ENCODE measurements at places on chromosomes 6 and 20.
A peak's percentile ranks its signal among the peaks of the same experiment; 100 is the strongest.

DNA sequence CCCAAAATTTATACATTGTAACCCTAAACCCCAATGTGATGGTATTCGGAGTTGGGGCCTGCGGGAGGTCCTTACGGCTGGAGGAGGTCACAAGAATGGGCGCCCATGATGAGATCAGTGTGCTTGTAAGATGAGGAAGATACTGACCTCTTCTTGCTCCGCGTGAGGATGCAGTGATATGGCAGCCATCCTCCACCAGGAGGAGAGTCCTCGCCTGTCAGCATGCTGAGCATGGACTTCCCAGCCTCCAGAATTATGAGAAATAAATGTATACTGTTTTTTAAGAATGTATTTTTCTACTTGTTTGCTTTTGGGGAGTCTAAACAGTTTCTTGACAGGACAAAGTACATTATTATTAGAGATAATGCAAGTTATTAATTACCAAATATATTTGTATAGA is 8.7 kb upstream of the SYNDIG1 start:
- DNase-seq: no peak

GRCh38 chr20:461254-462198 is 807 bp downstream of the TBC1D20 start:
- DNase-seq: peak; percentile 49

- DNase-seq: no peak
These were observed 41.3 kb upstream of the SLC22A16 start for GRCh38 chr6:110517601-110518281.

DNA sequence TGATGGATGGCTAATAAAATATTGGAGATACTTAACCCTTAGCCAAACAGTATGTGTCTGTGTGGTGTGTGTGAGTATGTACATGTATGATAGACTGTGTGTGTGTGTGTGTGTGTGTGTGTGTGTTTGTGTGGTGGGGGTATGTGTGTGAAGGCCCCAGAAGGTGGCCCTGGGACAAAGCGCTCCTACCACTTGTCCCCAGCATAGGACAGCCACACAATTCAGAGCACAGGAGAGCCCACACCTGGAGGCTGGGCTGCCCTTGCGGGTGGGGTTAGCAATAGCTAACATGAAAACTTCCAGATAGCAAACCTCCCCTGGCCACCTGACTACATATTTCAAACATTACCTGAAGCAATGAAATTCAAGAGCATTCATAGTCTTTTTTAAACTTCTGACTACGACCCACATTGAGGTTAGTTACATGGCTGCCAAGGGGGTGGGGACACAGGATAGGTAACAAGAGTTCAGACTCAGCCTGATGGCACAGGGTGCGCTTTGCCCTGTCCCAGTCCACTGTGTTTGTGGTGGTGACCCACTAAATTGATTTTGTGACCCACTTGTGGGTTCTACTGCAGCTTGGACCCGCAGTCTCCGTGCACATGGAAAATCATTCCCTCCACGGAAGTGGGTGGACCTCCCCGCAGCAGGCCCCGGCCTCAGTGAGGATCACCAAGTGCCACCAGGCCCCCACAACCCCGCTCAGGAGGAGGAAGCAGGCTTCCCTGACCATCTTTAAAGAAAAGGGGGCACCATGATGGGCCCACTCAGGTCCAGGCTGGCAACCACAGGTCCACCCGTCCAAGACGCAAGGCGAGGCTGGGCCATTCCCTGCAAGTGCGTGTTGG is 34.8 kb downstream of the ZC3H12D start:
- DNase-seq: no peak

- DNase-seq: no peak
These were observed 5.6 kb downstream of the FOXC1 start for GRCh38 chr6:1615151-1615852.

All from activated T-helper 1 cell treated with anti-CD3 and anti-CD28 coated beads, Interleukin-12 subunit alpha, Interleukin-12 subunit beta, Interleukin-2, Interleukin-4 antibody, amounts not matched to agents 30 ng/mL and 10 ng/mL and 1 ng/mL, durations not matched to agents 14 hours and 24 hours and 36 hours (primary cell).